ENCODE measurements at places on chromosomes 1 and 21.

DNA sequence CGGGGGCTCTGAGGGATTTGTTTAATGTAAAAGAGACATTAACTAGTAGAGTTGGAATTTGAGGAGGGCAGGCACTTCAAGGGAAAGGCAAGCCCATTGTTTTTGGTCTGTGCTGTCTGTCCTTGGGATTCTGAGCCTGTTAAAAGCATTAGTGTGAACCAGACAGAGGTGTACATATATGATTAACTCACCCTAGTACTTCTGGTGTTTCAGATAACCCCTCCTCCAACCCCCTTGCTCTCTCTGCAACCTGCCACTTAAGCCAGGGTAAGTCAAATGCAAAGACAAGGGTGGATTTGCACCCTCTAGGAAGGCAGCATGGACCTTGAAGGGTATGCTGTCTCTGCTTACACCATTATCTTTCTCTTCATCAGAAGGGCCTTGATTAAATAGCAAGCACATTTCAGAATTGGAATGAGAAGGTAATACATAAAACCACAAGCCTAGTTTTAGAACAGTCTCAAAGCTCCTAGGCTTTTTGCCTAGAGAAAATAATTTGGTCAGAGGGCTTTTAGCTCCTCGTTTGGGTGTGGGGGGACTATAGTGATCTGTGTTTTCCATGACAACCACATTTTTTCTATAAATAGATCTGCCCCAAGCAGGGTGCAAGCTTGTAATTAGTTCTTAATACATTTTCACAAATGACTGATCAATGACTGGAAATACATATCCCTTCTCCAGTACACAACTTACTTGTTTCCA is 120.7 kb upstream of the SGIP1 start:
- no peak for DNase-seq

- no peak for DNase-seq
Measured at GRCh38 chr1:161706482-161707347, at the start of gene FCRLA. TSS of gene FCRLA (plus strand) at chr1:161707229. CDS start at chr1:161707265, 36 bp downstream.

- no peak for DNase-seq
Measured at GRCh38 chr1:181013144-181013543, 9.5 kb downstream of the STX6 start.

- no peak for DNase-seq
Measured at GRCh38 chr1:66078412-66078811, 285.7 kb downstream of the PDE4B start.

GRCh38 chr1:200831091-200831490 is 41.7 kb upstream of the GPR25 start:
- DNase-seq = no peak

DNA sequence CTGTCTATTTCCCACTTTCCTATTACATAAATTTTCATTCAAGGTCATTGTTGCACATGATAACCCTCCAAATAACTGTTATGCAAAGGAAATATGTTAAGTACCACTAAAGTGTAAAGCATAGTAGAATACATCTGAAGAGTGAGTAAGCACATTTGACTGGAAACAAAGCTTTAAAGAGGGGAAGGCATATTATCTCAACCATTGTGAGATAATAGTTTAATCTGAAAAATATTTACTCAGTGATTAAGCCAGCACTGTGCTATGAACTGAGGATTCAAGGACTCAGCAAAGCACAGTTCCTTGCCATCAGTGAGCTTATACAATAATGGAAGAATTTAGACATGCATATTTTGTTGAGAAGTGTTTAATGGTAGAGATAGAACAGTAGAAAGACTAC is 127.4 kb downstream of the HMCN1 start:
- no peak for DNase-seq

Measured in C1 segment of cervical spinal cord (tissue), 14 donors.